ENCODE measurements at places on chromosomes 5 and 9.
A peak's percentile ranks its signal among the peaks of the same experiment; 100 is the strongest.

DNA sequence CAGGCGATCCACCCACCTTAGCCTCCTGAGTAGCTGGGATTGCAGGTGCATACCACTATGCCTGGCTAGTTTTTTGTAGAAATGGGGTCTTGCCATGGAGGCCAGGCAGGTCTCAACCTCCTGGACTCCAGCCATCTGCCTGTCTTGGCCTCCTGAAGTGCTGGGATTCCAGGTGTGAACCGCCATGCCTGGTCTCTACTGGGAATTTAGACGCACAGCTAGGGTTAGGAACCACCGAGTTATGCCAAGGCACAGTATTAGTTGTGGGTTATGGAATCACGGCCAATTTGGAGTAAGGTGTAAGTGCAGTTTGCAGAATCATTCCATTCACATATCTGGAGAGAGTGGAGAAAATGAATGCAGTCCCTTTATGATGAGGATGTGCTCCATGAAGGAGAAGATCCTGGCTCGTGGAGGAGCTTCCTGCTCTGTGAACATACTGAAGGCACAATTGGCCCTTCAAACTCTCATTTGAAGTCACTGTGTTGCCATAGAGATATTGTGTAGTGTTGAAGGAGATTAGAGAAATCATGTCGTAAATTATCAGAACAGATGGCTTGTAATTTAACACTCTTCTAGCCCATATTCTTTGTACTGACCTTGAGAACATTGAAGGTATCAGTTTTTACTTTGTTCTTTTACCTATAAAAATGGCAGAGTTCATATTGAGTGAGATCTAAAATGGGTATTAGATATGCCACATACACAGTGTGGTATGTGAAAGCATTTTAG lies 18.8 kb downstream of the TRIO start:
- no peak for DNase-seq

DNA sequence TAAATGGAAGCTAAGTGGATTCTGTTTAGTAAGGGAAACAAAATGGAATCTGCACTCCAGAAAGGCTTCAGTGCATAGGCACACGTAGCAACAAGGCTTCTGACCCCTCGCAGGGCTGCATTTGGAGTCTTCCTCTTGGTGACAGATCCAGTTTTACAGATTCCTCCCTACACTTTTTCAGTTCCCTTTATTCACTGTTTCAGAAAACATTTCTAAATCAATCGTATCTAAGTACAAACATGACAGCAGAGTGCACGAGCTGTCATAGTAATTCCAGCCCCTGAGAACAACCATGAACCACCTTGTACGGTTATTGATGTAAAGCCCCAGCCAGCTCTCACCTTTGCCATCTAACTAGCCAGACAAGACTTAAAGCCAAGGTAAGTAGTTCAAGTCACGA lies 491.6 kb downstream of the SEMA5A start:
- no peak for DNase-seq

- DNase-seq: peak; percentile 71
Measured at GRCh38 chr5:148972974-148973374, 89.9 kb downstream of the SH3TC2 start.

- no peak for DNase-seq
Measured at GRCh38 chr9:128361296-128361985, 9.7 kb upstream of the URM1 start.

DNA sequence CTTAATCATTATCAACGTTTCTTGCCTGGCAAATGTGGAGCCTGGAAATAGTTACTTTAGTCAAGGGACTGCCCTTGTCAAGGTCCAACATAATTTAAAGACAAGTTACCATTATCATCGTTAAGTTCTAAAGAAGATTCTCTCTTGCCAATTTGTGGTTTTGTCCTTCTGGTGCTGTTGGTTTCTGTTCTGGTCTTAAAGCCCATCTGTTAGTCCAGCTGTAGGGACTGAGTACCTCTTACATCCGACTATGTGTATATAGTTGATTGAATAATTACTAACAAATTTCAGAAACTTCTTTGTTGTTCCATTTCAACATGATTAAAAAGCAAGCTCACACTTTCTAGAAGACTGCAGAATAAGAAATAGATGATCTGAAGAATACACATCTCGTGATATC lies 1854.9 kb downstream of the MAT2B start:
- no peak for DNase-seq

- no peak for DNase-seq
Measured at GRCh38 chr5:10505517-10506095, 58.3 kb upstream of the ANKRD33B start.

DNA sequence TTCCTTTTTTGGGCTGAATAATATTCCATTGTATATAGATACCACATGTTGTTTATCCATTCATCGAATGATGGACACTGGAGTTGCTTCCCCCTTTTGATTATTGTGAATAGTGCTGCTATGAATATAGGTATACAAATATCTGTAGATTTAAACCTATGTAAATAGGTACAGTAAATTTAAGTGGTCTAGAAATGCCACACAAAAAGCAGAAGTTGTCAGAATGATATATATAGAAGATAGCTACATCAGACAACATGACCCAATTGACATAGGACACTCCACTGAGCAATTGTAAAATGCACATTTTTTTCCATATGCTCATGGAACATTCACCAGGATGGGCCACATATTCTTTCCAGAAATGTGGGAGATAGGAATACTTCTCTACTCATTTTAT lies 77.6 kb downstream of the SMIM15 start:
- no peak for DNase-seq

DNA sequence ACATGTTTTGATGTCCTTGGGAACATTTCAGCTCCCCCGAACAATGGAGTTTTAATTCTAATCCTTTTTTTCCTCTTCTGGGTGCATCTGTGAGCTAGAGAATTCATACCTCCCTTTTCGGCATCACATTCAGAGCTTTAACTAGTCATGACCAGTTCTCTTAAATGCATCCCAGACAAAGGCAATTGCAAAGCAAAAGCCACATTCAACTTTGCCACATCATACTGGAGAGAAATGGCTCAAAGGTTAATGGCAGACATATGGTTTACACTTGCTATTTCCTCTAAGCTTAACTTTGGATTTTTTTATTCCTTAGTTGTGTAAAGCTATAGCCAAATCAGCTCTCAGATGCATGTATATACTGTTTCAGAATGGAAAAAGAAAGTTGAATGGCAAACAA lies 153.3 kb downstream of the ESM1 start:
- peak; percentile 25 for DNase-seq

DNA sequence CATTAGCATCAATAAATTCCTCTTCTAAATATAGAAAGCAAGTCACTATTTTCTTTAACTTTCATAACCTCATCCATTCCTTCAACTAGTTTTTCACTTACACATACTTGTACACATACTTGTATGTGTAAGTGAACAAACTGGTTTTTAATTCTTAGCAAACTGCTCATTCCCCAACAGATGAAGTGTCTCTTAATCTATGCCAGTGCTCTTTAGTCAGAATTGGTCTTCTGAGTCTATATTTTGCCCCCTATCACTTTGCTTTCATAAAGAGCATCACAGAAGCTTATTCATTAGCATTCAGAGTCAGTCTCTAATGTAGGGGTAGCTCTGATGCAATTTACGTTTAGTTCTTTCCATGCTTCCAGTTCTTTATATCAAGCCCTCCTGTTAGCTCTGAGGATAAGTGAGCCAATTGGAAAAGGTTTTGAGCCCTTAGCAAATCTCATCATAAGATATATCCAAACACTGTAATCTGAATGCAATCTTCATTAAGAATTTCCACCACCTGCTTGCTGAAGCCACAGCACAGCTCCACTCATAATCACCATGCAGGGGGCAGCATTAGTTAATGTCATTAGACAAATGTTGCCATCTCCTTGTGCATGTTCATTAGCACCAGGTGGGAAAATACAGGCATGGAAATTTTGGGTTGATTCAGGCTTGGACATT lies 178.5 kb upstream of the SLC24A2 start:
- no peak for DNase-seq

DNA sequence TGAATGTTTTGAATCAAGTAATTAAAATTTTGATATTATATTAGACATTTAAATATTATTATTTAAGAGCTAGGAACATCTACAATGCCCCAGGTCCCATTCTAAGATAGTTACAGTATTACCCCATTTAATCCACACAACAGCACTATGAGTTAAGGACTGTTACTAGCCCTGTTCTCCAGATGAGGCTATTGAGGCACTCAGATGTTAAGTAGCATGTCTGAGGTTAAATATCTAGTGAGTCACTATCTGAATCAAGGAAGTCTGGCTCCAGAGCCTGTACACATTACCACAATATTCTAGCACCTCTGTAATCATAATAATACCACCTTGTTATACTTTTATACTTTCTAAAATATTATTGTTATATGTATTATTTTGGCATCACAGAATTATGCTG lies 304.6 kb downstream of the PDE4D start:
- DNase-seq: no peak

DNA sequence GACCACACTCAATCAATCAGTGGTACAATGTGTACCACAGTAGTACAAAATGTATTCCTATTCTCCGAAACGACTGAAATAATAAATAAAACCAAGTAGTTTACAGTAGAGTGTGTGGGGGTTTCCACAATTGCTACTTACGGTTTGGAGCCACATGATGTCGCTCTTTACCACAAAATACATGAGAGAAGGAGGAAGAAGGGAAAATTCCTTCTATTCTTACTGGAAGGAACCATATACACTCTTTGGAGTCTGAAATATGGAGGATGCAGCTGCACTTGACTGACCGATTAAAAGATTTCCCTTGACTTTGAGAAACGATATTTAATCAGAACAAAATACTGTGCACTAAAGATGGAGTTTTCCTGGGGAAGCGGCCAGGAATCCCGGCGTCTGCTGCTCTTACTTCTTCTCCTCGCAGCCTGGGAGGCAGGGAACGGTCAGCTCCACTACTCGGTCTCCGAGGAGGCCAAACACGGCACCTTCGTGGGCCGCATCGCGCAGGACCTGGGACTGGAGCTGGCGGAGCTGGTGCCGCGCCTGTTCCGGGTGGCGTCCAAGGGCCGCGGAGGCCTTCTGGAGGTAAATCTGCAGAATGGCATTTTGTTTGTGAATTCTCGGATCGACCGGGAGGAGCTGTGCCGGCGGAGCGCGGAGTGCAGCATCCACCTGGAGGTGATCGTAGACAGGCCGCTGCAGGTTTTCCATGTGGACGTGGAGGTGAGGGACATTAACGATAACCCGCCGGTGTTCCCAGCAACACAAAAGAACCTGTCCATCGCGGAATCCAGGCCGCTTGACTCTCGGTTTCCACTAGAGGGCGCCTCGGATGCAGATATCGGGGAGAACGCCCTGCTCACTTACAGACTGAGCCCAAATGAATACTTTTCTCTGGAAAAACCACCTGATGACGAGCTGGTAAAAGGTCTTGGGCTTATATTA lies at the start of gene PCDHA4:
Gene PCDHA4 (plus strand): TSS at position 235 of the 942 bp plus-strand sequence.
- no peak for DNase-seq

DNA sequence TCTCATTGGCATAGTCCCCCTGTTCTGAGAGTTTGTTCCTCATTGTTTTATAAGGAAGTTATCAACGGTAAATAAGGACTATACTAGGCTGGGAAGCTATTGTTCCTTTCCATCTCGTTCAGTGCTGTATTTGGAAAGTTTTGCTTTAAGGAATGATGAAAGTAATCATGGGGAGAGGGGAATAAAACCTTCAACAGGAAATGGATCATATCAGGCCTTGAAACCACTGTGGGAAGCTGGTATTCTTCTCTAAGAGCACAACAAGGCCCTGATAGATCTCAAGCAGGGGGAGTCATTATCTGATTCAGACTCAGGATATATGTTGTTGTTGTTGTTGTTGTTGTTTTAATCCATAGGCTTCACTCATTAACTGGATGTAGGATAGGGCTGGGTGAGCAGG lies 474.5 kb downstream of the ENC1 start:
- DNase-seq: no peak

DNA sequence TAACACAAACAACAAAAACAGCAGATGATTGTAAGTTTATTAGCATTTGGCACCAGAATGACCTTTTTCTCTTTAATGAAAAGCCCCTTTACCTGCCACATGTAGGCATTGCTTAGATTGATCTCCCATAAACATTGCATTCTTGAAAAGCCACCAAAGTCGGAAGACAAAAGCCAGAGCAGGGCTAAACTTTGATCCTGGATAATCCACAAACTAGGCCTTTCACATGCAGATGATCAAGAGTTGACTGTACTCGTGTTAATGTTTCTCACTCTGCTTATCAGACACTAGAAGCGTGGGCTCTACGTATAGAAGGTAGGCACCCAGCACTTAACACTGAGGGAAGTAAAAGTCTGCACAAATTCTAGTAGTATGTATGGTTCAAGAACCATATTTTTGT lies 21.0 kb upstream of the PHF2 start:
- DNase-seq: no peak

DNA sequence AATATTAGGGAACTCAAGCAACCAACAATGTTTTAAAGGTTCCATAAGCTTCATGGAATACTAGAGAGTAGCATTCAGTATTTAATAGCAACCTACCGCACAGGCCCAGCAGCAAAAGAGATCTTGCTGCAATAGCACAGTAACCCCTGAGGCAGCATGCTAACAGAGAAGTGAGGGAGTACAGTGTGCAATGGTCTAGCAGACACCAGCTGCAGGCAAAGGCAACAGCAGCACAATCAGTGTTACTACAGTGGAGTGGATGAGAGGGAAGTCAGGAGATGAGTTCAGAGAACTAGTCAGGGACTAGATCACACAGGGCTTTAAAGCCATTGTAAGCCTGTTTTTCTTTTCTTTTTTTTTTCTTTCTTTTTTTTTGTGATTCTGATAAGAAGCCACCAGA lies 2.8 kb downstream of the TICAM2 start:
- no peak for DNase-seq

GRCh38 chr9:134036130-134036529 lies 10.8 kb downstream of the BRD3OS start:
- no peak for DNase-seq

DNA sequence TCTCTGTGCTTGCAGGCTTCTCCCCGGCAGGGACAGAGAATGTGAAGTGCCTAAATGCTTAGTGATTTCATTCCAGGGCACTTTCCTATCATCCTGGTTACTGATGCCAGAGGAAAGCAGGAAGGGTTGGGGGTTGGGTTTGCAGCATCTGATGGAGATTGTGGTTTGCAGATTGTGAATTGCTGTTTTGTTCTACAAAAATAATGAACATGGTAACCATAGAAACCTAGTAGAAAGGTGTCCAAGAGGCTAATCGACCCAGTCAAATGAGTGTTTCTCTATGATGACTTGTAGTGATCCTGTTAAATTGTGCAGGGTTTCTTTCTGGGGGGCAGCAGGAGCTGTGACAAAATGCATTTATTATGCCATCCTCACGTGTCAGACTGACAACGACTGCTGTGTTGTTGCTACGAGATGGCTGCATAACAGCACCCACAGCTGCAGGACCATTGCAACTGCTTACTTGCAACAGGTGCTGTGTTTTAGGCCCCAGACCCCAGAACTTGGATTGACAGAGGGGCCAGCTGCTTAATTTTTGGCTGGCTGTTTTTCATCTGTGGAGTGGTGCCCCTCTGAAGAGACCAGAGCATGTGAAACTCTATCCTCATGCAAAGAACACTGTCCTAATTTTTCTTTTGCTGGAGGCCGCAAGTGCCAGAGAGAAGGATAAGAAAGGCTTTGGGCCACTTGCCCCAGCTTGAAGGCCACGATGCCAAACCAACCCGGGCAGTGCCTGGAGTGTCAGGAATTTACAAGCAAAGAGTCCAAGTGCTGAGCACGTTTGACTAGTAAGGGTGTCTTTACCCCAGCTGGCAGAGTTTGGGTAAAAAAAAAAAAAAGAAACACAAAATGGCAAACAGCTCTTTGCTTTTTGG lies 397.8 kb downstream of the GADD45G start:
- peak; percentile 66 for DNase-seq

All from skeletal muscle cell (primary cell).